ENCODE measurements at places on chromosomes 5 and 9.

- no peak for DNase-seq
These were observed 223.2 kb downstream of the FSTL4 start for GRCh38 chr5:133389066-133389590.

- DNase-seq, result no peak
These were observed 102.2 kb upstream of the CLINT1 start for GRCh38 chr5:157961176-157961575.

GRCh38 chr9:110123341-110124095 is 84.4 kb downstream of the C9orf152 start:
- no peak for DNase-seq

DNA sequence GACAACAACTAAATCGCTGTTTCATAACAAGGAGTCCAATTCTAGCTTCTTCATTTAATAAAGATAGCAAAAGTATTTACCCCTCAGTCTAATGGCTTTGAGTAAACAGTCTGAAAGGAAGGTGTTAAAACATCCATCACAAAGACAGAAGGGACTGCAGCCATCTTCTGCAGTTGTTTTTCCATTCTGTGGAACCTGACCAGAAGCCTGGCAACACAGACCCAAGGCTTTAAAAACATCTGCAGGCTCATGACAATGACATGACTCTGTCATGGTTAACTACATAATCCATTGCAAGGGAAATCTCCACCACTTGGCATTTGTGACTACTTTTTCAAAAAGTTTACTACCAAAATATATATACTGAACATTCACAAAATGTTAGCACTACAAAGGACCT is 51.9 kb downstream of the ELL2 start:
- DNase-seq, result no peak

GRCh38 chr5:106474066-106474465 is 1196.7 kb downstream of the EFNA5 start:
- no peak for DNase-seq

GRCh38 chr5:149195337-149195887 is 54.1 kb downstream of the ABLIM3 start:
- no peak for DNase-seq

DNA sequence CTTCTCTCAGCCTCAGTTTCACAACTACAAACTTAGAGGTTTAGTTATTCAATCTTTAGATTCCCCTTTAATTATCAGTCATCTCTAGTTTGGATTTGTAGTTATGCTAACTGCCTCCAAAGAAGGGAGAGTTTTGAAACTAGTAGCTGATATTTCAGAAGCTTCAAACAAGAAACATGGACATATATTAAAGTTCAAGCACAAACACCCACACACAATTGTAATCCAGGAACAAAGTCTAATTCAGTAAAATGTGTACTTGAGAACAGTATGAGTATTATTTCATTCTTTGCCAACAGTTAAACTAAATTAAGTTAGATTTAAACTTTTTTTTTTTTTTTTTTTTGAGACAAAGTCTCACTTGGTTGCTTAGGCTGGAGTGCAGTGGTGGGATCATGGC is 71.2 kb upstream of the ABCA1 start:
- no peak for DNase-seq
